Muscle of arm (tissue), 14 donors: ENCODE measurements at places on chromosomes 3 and 15. TPM values are rescaled to one million over a fixed set of nuclear protein-coding genes. Genes with fewer than 3 reads are reported as not detected.

Gene FAM81A
- 0.67 TPM for polyA plus RNA-seq

Gene AADACL2
- polyA plus RNA-seq = not detected

Gene PCNP
- polyA plus RNA-seq = 134 TPM

Gene ANKRD63
- polyA plus RNA-seq = not detected

Gene HESX1
- 2.7 TPM for polyA plus RNA-seq

Gene ACVR2B
- polyA plus RNA-seq = 9.5 TPM

Gene PSTPIP1
- polyA plus RNA-seq = 7.2 TPM

Gene GOLGA6D
- 0.34 TPM for polyA plus RNA-seq

Gene ALAS1
- 32.3 TPM for polyA plus RNA-seq

Gene ZNF80
- polyA plus RNA-seq = not detected

Gene PROS1
- polyA plus RNA-seq = 35.2 TPM

Gene CPB1
- polyA plus RNA-seq = 1.5 TPM

Gene SLC15A2
- 79.1 TPM for polyA plus RNA-seq

Gene DNAH1
- polyA plus RNA-seq = 7.8 TPM

Gene TM6SF1
- polyA plus RNA-seq = 70.4 TPM

Gene PCLAF
- polyA plus RNA-seq = 26.6 TPM

Gene IL17RB
- polyA plus RNA-seq = 4.6 TPM

Gene FEZF2
- not detected for polyA plus RNA-seq

Gene RGMA
- 46.7 TPM for polyA plus RNA-seq

Gene MST1R
- polyA plus RNA-seq = 1.2 TPM

Gene MNS1
- 6.1 TPM for polyA plus RNA-seq

Gene CD86
- 2.7 TPM for polyA plus RNA-seq

Gene TIGIT
- polyA plus RNA-seq = 0.29 TPM

Gene ZFAND6
- polyA plus RNA-seq = 123 TPM

Gene SPTBN5
- 5.4 TPM for polyA plus RNA-seq

Gene CEMIP
- polyA plus RNA-seq = 1.9 TPM
